ENCODE measurements at places on chromosomes 2 and 18. TPM values are rescaled to one million over a fixed set of nuclear protein-coding genes. Genes with fewer than 3 reads are reported as not detected.

The NOL4 gene
- 2.6 TPM for total RNA-seq

The BOLL gene
- not detected for total RNA-seq

The SKOR2 gene
- total RNA-seq, result not detected

GRCh38 chr18:32956591-32957315, 183.9 kb upstream of the KLHL14 start:
- no peak overlapping the region for H3K4me3 ChIP-seq
- peaks cover 16% of the 10 kb centered on the region for H3K27me3 ChIP-seq
- no peak for DNase-seq
- H3K36me3 ChIP-seq, result peaks cover 2% of the 10 kb centered on the region
- peaks cover 10% of the 10 kb centered on the region for H3K4me1 ChIP-seq
- peak overlapping the region; percentile 5 for H3K27ac ChIP-seq

DNA sequence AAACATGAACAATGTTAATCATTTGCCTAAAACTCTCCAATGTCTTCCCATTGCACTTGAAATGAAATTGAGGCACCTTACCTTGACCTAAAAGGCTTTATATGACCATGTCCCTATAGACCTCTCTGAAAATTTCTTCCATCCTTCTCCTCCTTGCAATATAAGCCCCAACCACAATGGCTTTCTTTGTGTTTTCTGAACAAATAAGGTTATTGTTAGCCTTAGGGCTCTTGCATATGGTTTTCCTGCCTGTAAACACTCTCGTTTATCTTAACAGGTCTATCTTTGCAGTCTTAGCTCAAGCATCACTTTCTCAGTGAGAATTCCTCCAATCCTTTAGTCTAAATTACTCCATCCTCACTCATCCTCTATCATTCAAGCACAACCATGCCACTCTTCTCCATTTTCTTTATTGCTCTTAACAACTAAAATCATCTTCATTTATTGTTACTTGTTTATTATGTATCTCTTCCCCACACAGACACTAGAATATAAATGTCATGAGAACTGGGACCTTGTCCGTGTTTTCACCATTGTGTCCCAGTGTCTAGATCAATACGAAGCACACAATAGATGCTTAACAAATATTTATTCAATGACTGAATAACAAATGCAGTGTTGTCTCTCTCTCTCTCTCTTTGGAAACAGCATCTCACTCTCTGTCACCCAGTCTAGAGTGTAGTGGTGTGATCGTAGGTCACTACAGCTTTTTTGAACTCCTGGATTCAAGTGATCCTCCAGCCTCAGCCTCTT, 129.3 kb downstream of the RDH14 start:
- no peaks in the 10 kb centered on the region for H3K36me3 ChIP-seq
- no peak overlapping the region for H3K27ac ChIP-seq
- DNase-seq, result no peak
- peaks cover 17% of the 10 kb centered on the region for H3K4me1 ChIP-seq
- no peaks in the 10 kb centered on the region for H3K27me3 ChIP-seq

DNA sequence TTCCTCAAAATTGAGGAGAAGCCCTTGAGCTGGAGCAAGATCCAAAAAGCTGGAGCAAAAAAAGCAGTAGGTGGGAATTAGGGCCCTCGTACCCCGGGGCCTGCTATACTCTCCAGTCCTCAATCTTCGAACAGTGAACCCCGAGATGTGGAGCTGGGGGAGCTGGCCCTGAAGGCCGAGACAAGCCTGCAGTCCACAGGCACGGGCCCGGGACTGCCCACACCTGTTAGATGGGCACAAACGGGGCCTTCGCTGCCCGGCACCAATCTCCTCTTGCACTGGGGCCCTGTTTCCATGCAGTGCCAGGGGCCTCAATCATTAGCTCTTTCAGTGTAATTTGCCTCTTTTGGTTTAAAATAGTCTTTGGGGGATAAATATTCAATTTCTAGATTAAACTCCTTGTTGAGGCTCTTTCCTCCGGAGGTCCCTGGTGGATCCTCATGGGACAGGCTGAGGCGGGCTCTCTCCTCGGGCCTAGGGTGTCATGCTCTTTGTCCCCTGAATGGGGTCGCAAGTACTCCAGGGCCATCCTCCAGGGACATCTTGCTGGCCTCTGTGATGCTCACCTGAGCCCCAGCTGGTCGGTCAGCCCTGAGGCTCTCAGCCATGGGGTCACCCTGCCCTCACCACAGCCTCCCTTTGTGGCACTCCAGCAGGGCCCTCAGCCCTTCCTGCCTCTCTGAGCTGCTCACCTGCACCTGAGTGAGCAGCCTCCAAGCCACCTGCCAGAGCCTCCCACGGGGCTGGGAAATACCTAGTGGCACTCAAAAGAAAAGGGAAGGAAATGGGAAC, 223.6 kb downstream of the ALPK2 start:
- H3K36me3 ChIP-seq, result no peaks in the 10 kb centered on the region
- no peak for DNase-seq
- H3K27me3 ChIP-seq, result peaks cover 43% of the 10 kb centered on the region
- no peak overlapping the region for H3K4me3 ChIP-seq
- no peak overlapping the region for H3K27ac ChIP-seq

DNA sequence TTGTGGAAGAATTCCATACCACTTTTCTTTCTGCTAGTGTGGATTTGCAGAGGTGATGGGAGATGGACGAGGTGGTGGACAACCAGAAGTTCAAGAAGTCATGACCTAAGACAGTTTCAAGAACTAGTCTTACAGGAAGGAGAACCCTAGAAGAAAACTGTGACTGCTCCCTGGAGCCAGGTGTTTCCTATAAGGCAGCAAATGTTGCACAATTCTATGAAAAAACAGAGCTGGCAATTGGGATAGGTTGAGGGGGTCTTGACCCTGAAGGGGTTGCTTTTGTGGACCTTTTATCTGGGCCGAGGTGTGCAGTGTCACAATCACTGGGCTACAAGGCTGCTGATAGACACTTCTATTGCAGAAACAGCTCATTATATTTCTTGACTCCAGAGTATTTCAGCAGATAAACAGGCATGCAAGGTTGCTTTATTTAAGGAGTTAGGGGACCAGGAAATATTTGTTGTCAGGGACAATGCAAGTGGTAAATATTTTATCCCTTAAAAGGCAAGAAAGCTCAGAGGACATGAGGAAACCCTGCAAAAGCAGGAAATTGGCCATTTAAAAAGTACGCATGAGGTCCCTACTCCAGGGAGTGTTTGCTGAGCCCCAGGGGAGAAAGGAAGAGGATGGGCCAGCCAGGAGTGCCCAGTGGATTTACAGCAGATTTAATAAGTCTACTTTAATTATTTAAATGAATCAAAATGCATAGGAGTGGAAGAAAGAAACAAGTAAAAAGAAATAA, 22.9 kb downstream of the APCDD1 start:
- H3K27ac ChIP-seq, result peak overlapping the region; percentile 85
- no peak overlapping the region for H3K4me3 ChIP-seq
- DNase-seq, result no peak
- H3K4me1 ChIP-seq, result peaks cover 28% of the 10 kb centered on the region

DNA sequence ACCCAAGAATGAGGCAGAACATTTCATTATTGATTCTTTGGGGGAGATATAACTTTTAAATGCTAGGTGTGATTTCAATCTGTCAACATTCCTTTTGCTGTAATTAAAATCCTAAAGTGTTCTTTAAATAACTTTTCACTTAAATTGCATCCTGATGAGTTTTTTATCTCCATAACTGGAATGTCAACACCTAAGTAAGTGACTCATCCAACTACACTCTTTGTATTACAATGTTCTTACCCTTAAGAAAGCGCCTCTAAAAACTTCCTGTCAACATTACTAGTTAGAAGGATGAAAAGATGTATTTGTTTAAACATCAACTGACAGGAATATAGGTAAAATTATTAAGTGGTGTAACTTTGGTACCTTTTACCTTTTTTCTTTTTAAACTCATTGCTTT, 1657.0 kb downstream of the LRP1B start:
- H3K36me3 ChIP-seq, result no peaks in the 10 kb centered on the region
- H3K4me1 ChIP-seq, result peaks cover 3% of the 10 kb centered on the region
- H3K27me3 ChIP-seq, result no peaks in the 10 kb centered on the region
- no peak overlapping the region for H3K27ac ChIP-seq

GRCh38 chr2:237389831-237390230, 24.1 kb downstream of the COL6A3 start:
- no peaks in the 10 kb centered on the region for H3K27me3 ChIP-seq
- H3K27ac ChIP-seq, result no peak overlapping the region
- DNase-seq, result no peak
- H3K4me3 ChIP-seq, result no peak overlapping the region
- H3K36me3 ChIP-seq, result peaks cover 12% of the 10 kb centered on the region

DNA sequence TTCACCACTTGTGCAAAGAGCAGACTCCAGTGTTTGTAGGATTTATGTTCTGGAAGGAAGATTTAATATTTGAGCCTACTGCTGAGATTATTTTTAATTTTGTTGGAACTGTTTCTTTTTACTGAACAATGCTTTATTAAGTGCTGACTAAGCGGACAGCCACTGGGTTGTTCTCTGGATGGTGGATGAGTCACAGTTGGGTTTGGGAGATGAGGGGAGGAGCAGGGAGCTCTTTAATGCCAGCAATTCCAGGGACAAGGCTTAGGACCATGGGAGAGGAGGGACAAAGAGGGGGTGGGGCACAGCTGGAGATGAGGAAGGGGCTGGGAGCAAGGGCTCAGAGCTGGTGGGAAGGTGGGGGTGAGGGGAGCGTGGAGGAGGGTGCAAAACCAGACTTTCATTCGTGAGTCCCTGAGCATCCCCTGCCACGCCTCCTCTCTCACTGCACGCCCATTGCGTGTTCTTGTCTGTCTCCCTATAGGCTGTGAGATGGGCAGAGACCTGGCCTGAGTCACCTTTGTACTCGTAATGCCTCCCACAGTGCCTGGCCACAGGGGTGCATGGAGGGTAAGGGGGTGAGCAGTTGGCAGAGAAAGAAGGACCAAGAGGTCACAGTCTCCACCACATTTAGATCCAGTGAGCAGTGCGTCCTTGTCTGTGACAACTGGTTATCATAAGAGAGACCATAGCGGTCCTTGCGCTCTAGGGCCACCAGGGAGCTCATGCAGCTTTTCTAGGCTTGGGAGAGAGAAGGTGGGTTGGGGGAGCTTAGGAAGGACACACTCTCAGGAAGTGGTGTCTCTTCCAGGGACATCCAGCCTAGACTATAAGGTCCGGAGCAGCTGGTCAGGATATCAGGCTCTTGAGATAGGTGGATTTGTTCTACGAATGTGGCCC, 18.4 kb downstream of the SLC4A3 start:
- H3K36me3 ChIP-seq, result no peaks in the 10 kb centered on the region
- no peak for DNase-seq
- H3K27me3 ChIP-seq, result peaks cover 5% of the 10 kb centered on the region
- H3K4me1 ChIP-seq, result peaks cover 19% of the 10 kb centered on the region

- no peak for DNase-seq
- no peak overlapping the region for H3K27ac ChIP-seq
- no peaks in the 10 kb centered on the region for H3K36me3 ChIP-seq
- peaks cover 28% of the 10 kb centered on the region for H3K27me3 ChIP-seq
- H3K4me1 ChIP-seq, result peaks cover 11% of the 10 kb centered on the region
Observed at GRCh38 chr2:68278169-68278568, 25.8 kb upstream of the PPP3R1 start.

DNA sequence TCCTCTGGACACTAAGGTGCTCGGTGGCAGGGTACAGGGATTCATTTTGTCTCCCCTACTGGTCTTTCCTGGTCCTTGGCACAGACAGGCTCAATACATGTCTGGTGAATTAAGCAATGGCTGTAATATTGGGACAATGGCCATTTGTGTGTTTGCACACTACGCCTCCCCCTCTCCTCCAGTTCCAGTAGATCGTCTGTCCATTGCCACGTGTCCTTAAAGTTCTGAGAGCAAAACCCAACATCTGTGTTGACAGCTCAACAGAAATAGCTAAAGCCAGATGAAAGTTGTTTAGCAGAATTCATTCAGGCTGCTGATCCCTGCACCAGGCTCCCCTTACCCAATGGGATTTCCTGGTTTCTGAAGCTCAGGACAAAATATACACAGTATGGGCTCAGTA, 9.0 kb upstream of the FABP1 start:
- no peak overlapping the region for H3K4me3 ChIP-seq
- H3K36me3 ChIP-seq, result no peaks in the 10 kb centered on the region

DNA sequence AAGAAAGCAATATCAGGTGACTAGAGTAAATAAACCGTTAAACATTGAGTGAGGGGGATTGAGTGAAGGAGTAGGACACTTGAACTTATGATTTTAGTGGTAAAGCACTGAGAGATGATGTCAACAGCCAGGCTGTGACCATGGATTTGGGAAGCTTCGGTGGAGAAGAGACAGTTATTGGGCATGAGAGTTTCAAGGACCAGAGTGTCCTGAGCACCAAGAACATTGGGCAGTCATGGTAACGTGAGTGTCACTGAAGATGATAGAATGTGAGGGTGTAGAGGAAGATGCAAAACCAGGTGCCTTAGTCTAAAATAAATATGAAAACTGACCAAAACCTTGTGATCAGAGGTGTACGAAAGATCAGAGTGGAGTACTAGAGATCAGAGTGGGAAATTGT, 248.1 kb downstream of the ASXL3 start:
- no peaks in the 10 kb centered on the region for H3K36me3 ChIP-seq
- H3K27me3 ChIP-seq, result no peaks in the 10 kb centered on the region
- H3K4me3 ChIP-seq, result no peak overlapping the region
- peaks cover 5% of the 10 kb centered on the region for H3K4me1 ChIP-seq
- DNase-seq, result no peak
- H3K27ac ChIP-seq, result no peak overlapping the region

- H3K36me3 ChIP-seq, result no peaks in the 10 kb centered on the region
- no peak overlapping the region for H3K4me3 ChIP-seq
- H3K4me1 ChIP-seq, result no peaks in the 10 kb centered on the region
- H3K27me3 ChIP-seq, result no peaks in the 10 kb centered on the region
- DNase-seq, result no peak
Observed at GRCh38 chr2:26448651-26449050, 29.3 kb downstream of the OTOF start.

GRCh38 chr2:190136259-190136658, 73.7 kb upstream of the MSTN start:
- no peaks in the 10 kb centered on the region for H3K27me3 ChIP-seq
- H3K4me3 ChIP-seq, result no peak overlapping the region
- H3K36me3 ChIP-seq, result peaks cover 25% of the 10 kb centered on the region
- no peaks in the 10 kb centered on the region for H3K4me1 ChIP-seq
- H3K27ac ChIP-seq, result no peak overlapping the region
- no peak for DNase-seq

- no peak overlapping the region for H3K27ac ChIP-seq
- H3K27me3 ChIP-seq, result peaks cover 29% of the 10 kb centered on the region
- no peaks in the 10 kb centered on the region for H3K4me1 ChIP-seq
- no peak for DNase-seq
- no peak overlapping the region for H3K4me3 ChIP-seq
- H3K36me3 ChIP-seq, result no peaks in the 10 kb centered on the region
Observed at GRCh38 chr18:24630346-24630880, 170.0 kb downstream of the HRH4 start.
